ENCODE measurements at places on chromosomes 5 and 9.

DNA sequence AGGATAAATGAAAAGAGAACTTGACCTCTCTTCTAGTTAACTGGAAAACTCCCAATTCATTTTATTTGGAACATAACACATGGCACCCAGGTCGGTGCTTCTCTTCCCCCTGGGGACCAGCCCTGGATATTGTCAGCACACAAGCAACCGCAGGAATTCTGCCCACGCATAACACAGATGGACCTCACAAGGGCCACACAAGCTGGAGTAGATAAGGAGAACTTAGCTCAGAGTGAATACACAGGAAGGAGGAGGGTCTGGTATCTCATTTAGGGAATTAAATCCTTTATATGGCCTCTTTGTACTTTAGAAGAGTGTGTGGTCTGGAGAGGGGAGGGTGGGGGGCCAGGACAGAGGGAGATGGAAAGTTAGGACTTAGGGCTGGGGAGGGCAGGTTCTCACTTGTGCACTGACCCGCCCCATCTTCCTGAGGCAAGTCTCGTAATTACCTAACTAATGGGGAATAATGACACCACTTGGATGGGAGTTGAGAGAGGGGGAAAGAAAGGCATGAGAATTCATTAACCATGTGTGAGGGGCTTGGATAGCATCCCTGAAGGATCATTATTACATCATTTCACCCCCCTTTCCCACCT lies 341.2 kb upstream of the WWC1 start:
- no peak for DNase-seq

GRCh38 chr9:90864779-90865178 lies 63.2 kb downstream of the SYK start:
- no peak for DNase-seq

DNA sequence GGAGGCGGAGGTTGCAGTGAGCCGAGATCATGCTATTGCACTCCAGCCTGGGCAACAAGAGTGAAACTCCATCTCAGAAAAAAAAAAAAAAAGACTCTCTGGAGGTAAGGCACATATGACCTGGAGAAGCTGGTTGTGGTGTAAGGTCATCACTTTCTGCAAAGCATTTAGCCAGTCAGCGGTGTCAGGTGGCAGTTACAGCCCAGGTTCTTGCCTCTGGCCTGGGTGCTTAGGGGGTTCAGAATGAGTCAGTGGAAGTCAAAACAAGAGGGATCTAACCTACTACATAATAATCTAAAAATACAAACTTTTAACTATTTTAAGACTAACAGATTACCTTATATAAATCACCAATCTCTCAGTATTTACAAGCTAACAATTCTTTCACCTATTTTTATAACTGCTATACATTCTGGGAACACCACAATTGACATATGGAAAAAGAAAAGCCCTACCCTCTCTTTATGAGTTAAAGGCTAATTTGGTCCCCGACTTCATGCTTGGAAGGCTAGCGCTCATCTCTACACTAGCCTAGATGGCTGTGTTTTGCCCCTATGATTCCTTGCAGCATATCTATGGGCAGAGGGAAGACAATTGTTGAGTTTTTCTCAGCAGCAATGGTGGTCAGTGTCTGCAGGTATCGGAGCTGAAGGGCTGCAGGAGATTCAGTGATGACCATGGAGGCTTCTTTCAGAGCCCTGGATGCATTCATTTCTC lies 29.2 kb downstream of the STOM start:
- DNase-seq = peak; percentile 56

- peak; percentile 80 for DNase-seq
Observed at GRCh38 chr9:131270171-131271015, 5.9 kb downstream of the FAM78A start.

- no peak for DNase-seq
Observed at GRCh38 chr5:3843706-3844105, 248.1 kb downstream of the IRX1 start.

DNA sequence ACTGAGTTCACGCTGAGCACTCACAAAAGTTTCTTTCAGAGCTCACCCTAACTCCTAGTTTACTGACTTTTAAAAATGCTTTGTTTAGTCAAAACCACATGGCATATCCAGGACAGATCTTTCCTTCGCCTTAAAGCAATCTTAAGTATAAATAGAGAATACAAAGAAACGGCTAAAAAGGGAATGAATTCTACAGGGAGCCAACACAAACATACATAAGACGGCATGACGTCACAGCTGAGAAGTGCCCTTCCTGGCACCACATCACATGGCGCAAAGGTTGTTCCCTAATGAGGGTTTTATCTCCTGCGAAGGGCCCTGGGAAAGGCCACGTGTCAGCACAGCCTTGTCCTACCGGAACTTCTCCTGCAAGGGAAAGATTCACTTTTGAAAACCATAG lies 141.3 kb downstream of the IRX1 start:
- no peak for DNase-seq

GRCh38 chr9:126343271-126343700 lies 16.7 kb downstream of the MVB12B start:
- DNase-seq = no peak

DNA sequence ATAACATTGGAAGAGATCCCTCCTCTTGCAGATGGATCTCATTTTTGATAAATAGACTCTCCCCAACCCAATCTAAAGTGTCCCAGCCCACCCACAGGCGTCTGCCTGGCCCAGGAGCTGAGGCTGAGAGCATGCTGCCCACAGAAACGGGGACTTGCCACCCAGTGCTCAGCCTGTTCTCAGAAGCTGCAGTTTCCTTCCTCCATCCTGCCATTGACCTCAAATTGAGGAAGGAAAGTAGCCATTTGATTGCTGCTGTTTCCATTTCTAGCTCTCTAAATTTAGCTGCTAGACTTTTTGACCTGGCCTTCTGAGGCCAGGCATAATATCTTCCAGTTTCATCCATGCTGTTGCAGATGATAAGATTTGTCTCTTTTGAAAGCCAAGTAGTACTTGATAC lies 31.1 kb upstream of the FRMD3 start:
- DNase-seq = no peak

DNA sequence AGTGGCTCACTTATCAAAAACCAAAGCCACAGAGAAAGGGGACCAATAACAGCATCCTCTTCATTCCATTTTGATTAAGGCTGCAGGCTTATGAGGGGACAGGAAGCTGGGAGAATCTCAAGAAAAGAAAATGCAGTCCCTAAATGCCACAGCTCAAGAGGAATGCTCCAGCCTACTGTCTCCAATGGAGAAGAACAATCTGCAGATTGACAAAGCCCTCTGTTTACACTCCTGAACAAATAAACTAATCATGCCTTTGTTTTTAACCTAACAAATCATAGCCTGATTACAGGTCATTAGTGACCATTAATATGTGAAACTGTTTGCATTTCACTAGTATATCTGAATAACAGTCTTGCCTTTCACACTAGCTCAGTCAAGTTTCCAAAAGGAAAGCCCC lies 26.5 kb downstream of the PPP2R2B start:
- no peak for DNase-seq

- DNase-seq = peak; percentile 47
Observed at GRCh38 chr9:120402741-120403542, 177.0 kb downstream of the CDK5RAP2 start.

- no peak for DNase-seq
Observed at GRCh38 chr5:1295650-1296037, 776 bp upstream of the TERT start.

- DNase-seq = no peak
Observed at GRCh38 chr5:96671441-96671840, 9.3 kb downstream of the CAST start.
